ENCODE measurements at places on chromosomes 7 and 10.

GRCh38 chr7:143954135-143954534 lies 509 bp upstream of the OR2F1 start:
- DNase-seq = no peak

DNA sequence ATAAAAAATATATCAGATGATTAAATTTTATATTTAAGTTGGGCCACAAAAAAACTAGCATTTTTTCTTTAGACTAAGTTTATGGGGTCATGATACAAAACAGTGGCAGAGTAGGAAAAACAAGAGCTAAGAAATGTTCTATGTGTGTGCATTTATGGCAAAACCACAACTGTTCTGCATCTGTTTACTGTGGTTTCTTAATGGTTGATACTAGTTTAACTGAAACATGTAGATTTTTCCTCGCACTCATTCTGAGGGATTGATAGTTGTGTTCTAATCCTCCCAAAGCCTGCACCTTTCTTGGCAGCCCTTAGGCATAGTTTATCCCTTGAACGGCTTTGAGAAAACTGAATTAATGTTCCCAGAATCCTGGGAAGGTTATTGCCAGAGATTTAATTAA lies 66.6 kb upstream of the PHYHIPL start:
- no peak for DNase-seq

DNA sequence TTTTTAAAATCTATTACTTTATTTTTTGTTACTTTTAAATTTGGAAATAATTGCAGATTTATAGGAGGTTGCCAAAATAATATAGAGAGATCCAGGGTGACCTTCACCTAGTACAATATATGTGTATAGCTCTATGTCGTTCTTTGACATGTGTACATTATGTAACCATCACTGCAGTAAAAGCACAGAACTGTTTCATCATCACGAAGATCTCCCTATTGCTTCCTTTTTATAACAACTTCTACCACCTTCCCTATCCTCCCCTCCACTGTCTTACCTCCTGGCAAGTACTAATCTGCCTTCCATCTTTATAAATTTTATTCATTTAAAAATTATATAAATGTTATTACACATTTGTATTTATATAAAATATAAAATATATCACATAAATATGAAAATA lies 251.0 kb downstream of the AUTS2 start:
- DNase-seq = no peak

GRCh38 chr10:118720685-118721538 lies 33.9 kb downstream of the CACUL1 start:
- DNase-seq = no peak

- DNase-seq = no peak
These were observed 29.8 kb upstream of the EPC1 start for GRCh38 chr10:32376771-32377170.

DNA sequence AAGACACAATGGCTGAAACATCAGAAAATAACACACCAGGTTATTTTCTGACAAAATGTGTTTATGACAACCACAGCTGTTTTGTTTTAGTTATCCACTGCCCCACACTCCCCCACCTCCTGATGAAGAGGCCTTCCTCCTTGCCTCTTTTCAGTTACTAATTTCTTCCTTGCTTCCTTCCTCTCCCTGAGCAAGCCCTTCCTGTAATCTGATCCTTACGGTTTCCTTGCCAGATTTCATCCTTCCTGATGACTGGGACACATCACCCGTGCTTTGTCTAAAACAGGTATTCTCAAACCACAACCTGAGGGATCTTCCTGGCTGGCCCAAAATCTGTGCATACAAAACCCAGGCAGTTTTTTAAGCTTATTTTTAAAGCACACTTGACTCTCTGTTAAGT lies 39.4 kb downstream of the CHST15 start:
- DNase-seq = no peak
